ENCODE measurements at places on chromosomes 7 and 10.

- DNase-seq: no peak
Measured at GRCh38 chr7:5667391-5667790, 114.1 kb downstream of the RNF216 start.

GRCh38 chr10:121285406-121286196 is 312.6 kb downstream of the FGFR2 start:
- DNase-seq: no peak

DNA sequence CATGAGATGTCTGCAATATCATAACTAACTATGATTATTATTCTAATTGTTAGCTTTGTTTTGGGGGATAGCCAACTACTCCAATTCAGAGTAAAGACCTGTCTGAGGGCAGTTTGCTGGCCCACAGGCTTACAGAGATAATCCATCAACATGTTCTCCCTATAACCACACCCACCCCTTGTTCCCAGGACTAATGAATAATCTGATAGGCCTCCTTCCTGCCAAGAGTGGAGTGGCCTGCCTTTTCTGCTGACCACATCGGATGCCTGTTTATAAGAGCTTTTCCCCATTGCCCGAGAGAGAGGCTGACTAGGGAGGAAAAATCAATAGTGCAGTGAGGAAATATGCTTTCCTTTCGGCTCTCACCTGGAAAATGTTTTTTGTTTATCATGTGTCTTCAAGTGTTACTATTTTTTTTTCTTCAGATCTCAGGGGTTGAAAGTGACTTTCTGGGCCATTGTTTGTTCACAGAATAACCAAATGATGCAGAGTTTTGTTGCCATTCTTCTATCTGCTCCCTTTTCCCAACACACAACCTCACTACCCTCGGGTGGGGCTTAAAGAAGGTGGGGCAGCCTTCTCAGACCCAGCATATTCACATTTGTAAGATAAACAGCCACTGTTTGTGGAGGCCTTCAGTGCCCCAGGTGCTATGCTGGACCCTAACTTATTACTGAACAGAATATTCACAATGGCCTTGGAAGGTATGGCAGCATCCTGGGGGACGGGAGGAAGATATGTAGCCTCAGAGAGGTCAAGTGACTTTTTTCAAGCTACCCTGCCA is 38.4 kb downstream of the PLPP4 start:
- no peak for DNase-seq

- no peak for DNase-seq
Measured at GRCh38 chr10:49596493-49596809, 13.7 kb upstream of the SLC18A3 start.

DNA sequence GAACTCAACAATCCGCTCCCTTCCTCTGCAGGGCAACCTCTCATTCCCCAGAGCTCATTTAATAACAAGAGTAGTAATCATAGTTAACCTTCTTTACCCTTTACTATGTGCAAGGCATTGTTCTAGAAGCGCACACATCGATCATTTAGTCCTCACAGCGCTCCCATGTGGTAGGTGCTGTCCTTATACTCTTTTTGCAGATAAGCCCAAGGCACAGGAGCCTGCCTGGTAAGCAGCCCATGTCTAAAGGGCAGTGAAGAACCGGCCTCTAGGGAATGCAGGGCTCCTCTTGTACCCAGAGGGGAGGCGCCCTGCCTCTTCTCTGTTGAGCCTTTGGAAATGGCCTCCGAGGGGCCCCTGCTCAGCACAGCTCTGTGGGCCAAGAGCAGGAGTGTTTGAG is 14.3 kb downstream of the CHST3 start:
- no peak for DNase-seq

- no peak for DNase-seq
Measured at GRCh38 chr10:109203646-109204353, 719.5 kb downstream of the XPNPEP1 start.

DNA sequence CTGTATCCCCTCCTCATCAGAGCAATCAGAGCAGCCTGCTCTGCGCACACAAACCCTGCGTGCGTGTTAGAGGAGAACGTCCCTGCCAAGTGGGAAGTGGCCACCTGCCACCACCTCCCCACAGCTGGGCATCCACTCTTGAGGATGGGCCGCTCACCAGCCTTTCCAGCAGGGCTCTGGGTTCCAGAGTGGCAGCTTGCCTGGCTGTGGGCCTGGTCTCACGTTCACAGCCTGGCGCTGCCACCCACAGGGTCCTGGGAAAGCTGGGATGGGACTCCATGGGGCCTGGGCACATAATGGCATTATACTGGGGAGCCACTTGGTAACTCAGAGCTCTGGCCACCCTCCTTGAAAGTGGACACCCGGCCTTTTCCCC is 151.1 kb upstream of the PPP2R2D start:
- no peak for DNase-seq

DNA sequence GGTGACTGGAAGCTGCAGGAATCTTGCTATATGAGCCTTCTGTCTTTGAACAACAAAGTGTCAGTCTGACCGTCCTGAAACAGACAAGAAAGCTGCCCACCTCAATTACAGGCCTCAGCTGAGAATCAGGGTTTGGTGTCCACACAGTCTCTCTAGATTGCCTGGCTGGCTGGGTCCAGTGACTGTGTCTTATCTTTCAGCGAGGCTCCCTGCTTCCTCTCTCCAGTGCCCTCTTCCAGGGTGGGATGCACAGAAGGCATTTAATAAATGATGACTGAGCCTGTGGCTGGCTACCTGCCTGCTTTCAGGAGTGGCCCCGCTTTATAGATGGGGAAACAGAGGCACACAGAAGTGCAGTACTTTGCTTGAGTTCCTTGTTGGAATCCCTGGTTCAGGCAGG is 27.4 kb downstream of the FGF8 start:
- no peak for DNase-seq

GRCh38 chr10:74500816-74501215 is 325.6 kb upstream of the KAT6B start:
- no peak for DNase-seq

- DNase-seq: no peak
Measured at GRCh38 chr10:102208311-102209035, 17.6 kb upstream of the ELOVL3 start.

DNA sequence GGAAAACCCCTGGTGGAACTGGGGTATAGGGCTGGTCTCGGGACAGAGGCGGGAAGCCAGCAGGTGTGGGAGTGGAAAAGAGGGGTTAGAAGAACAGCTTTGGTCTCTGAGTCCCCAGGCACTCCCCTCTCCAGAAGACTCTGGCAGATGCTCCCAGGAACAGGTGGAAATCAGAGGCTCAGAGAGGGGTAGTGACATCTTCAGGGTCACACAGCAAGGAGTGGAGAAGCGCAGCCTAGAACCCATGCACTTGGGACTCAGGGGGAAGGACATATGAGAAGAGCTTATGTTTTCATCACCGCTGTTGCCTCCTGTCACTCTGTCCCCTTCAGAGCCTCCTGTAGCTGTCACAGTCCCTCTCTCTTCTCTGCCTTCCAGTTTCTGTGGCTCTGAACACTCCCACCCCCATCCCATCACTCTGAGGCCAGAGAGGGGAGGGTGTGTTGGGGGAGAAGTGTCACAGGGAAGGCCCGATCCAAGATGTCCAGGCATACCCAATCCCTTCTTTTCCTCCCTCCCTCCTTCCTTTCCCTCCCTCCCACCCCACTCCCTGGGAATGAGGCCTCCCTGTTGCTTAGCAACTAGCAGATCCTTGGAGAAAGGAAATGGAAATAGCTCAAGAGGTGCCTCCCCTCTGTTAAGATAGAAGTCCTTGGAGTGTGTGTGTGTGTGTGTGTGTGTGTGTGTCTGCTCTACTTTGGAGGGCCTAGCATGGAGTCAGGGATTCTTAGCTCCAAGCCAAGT is 32.0 kb downstream of the SRRM3 start:
- no peak for DNase-seq

GRCh38 chr10:16545116-16545736 is 23.5 kb upstream of the C1QL3 start:
- DNase-seq: no peak

GRCh38 chr10:49282879-49283341 is 16.1 kb upstream of the C10orf71 start:
- no peak for DNase-seq

DNA sequence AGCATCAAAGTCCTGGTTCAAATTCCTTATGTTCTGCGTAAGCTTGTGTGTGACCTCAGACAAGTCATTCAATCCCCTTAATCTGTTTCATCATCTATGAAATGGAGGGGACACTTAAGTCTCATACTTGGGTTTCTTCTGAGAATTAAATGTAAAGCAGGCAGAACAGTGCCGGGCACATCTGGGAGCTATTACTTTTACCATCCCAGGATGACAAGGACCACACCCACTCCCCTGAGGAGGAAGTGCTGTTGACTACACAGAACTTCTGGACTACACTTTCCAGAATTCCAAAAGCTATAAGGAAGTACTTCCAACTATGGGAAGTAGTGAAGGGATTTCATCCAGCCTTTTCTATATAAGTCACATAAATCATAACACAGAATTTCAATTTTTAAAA is 294.9 kb downstream of the IPMK start:
- no peak for DNase-seq
